ENCODE measurements at places on chromosomes 6 and 20. TPM values are rescaled to one million over a fixed set of nuclear protein-coding genes. Genes with fewer than 3 reads are reported as not detected.

SLC22A2 gene
- not detected for total RNA-seq

ABHD16B gene
- not detected for total RNA-seq

SLC22A7 gene
- total RNA-seq: not detected

MUC21 gene
- total RNA-seq: not detected

ASIP gene
- total RNA-seq: not detected

HS3ST5 gene
- not detected for total RNA-seq

ACOT13 gene
- total RNA-seq: 8.1 TPM

OLIG3 gene
- total RNA-seq: not detected

GSTA2 gene
- total RNA-seq: not detected

BFSP1 gene
- total RNA-seq: 6.6 TPM

GPANK1 gene
- 31.2 TPM for total RNA-seq

LCA5 gene
- total RNA-seq: 3.6 TPM

ARHGAP40 gene
- not detected for total RNA-seq

PREX1 gene
- total RNA-seq: 28.7 TPM

FITM2 gene
- total RNA-seq: 7.3 TPM

ATG5 gene
- 47.4 TPM for total RNA-seq

UBE3D gene
- 4.1 TPM for total RNA-seq

PERP gene
- total RNA-seq: 0.63 TPM

SLC44A4 gene
- total RNA-seq: not detected

Data from LHCN-M2 (cell line).